ENCODE measurements at places on chromosomes 2 and 18.

DNA sequence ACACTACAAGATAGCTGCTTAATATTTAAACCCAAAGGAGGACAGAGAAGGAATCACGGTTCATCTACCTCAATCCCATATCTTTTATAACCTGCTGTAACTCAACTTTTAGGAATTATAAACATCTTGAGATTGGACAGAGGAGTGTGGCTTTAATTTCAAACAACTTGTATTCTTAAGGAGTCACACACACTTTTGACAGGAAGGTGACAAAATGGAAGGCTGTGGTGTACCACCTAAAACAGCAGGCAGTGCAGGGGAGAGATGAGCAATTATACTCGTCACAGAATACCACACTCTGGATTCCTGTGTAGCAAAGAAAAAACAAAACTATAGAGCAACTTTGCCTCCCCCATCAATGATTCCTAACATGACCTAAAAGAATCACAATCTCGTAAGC is 194.8 kb downstream of the ZEB2 start:
- DNase-seq, result peak; percentile 35

GRCh38 chr2:106280722-106281446 is 86.8 kb upstream of the UXS1 start:
- DNase-seq, result no peak

GRCh38 chr2:176997074-176997791 is 215.4 kb upstream of the HNRNPA3 start:
- DNase-seq, result no peak

DNA sequence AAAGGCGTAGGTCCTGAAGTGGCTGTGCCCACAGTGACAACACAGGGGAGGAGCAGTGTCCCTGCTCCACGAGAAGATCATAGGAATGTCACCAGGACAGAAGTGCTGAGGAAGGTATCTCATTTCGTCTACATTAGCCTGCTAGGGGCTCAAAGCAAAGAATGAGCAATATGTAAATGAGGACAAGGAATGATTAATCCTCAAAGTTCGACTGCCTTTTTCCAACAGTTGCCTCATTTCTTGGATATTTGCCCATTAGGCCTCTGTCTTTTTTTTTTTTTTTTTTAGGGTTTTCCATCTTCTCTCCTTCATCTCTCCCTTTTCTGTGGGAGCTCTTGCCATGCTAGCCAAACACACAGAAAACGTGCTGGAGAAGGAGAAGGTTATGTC is 105.2 kb upstream of the ARHGAP28 start:
- no peak for DNase-seq

DNA sequence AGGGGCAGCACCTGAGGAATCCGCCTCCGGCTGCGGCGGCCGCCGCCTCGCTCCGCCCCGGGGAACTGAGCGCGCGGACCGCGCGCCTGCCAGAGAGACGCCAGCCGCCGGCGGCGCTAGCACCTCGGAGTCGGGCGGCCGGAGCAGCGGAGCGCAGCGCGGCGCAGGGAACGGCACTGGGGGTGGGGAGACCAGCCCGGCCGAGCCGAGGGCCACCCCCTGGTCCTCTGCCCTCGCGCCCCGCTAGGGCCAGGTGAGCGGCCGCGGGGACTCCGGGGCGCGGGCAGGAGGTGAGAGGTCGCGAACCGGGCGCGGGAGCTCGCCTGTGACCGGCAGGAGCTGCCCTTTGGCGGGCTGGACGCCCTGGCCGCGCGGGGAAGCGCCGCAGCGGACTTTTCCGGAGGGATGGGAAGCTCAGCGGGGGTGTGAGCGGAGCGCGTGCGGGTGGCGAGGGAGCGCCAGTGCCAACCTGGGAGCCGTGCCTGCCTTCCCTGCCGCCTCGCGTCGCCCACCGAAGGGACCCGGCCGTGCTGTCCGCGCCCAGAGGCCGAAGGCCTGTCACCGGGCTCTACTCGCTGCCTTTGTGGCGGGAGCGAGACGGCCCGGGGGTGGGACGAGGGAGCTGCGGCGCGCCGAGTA is at the start of gene GREB1L:
Gene GREB1L (plus strand): TSS at position 92 of the 639 bp plus-strand sequence. CDS start 141,287 bp downstream, outside the sequence.
- DNase-seq, result no peak

DNA sequence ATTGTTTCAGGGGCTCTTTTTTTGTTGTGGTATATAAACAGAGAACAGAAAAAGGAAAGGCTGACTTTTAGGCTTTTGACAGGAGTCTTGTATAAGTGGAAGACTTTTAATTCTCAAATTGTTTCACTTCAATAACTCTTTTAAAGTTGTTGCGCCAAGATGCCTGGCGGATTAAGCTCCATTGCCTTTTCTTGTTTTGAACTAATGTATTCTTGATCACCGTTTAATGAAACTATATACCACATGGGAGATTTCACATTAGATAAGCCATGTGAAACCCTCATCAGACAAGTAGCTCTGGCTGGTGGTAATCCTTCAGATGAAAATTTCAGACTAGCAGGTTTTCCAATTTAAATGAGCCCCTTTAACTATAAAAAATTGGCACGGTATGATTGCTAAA is 257.4 kb downstream of the CCDC178 start:
- no peak for DNase-seq

DNA sequence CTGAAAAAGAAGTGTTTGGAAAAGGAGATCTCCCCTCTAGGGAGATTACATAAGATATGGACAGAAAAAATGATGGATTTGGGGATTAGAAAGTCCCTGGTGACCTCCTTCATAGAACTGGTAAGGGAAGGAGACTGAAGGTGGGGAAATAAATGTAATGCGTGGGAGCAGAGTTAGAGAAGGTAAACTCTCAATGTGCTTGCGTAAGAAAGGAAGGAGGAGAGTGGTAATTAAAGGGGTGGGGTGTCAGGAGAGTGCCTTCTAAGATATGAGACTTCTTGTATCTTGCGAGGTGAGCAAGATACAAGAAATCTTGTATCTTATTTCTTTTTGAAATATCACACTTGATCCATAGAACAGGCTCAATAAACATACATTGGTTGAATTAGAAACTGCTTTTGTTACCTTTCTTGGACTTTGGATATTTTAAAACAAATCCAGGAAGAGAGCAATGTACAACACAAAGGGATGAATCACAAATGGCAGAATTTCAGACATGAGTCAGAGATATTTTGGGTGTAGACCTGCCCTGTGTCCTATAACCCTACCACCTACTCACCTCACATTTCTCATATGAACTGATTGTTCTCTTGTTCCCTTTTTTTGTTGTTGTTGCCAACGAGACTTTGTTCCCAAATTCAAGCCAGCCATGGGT is 342.4 kb downstream of the INSIG2 start:
- DNase-seq, result no peak

DNA sequence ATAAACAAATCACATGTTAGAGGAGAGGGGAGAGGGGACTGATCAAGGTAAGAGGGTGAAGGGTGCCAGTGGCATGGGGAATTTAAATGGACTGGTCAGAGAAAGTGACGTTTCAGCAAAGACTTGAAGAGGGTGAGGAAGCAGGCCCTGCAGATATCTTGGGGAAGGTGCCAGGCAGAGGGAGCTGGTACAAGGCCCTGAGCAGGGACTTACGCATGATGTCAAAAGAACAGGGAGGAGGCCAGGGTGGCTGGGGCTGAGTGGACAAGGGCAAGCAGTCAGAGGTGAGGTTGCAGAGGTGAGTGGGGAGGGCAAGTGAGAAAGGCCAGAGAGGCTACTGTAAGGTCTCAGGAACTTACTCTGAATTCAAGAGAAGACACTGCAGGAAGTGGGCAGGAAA is 53.3 kb upstream of the RMP24 start:
- no peak for DNase-seq

All from effector CD4-positive, alpha-beta T cell (primary cell).